SIG-M5 (cell line): ENCODE measurements at places on chromosomes 11 and 22.

GRCh38 chr22:29524442-29525191, 28.9 kb downstream of the THOC5 start:
- no peak for DNase-seq

- DNase-seq, result no peak
Measured at GRCh38 chr11:127118811-127119210, 118.2 kb upstream of the KIRREL3 start.

DNA sequence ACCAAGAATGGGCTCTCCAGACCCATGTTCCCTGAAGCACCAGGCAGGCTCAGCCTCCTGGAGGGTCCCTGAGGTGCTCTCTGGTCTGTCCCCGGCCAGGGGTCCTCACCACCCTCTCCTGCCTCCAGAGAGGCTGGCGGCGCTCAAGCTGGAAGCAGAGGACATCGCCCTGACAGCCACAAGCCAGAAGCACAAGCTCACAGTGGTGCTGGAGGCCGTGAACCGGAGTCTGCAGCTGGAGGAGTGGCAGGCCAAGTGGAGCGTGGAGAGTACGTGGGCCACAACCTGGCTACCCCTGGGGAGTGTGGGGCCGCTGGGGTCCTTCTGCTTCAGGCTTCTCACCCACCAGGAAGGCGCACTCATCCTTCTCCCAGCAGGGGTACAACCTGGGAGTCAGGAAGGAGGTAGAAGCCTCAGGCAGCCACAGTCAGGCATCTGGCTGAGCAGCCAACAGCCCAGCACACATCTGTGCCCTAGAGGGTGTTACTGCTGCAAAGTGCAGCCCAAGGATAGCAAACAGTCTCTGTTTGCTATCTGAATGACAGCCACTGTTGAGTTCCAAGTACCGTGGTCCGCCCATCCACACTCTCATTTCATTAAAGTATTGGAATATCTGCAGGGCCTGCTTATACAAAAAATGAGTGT, 8.4 kb downstream of the PARVG start:
- no peak for DNase-seq

DNA sequence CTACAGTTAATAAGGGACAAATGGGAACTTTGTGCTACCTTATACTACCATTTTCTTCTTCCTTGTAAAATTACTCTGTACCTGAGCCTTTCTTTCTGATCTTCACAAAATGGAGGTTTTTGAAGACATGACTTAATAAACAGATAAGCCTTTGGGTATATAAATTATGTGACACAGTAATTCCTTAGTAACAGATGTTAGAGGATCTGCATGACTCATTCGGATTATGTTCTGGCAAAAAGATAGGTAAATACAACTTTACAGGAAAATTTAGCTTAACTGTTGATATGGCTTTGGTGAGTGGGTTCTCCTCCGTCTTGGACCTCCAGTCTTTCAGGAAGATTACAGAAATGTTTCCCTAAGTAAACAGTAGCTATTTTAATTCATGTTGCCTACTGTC, 61.8 kb downstream of the BID start:
- no peak for DNase-seq

GRCh38 chr22:50545522-50546325, at the start of gene KLHDC7B:
TSS of gene KLHDC7B (plus strand) at chr22:50545899. CDS start at chr22:50546244, 345 bp downstream.
- no peak for DNase-seq

DNA sequence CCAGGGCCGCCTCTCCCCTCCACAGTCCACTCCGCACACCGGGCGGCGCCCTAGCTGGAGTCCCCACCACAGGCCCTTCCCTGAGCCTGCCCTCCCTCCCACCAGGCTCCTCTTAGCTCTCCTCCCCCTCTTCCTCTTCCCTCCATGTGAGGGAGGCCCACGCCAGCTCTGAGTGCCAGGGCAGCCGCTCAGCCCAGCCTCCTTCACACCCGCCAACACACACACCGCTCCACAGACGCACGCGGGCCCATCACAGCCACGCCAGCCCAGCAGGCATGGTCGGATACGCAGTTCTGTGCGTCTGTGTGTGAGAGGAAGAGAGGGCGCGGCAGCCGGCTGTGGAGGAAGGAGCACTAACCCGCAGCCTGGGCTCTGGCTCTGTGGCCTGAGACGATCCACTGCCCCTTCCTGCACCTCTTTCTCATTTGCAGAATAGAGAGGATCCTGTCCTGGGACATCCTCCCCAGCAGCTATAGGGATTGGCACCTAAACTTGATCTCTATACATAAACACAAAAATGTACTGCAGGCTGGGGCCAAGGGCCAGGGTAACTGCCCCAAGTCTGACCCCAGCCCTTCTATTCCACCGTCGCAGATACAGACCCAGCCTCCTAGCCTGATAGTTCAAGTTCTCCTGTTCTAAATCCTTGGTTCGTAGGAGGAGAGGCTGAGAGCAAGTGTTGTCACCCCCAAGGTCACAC, 3.5 kb downstream of the CHRM4 start:
- DNase-seq, result no peak

GRCh38 chr11:95035316-95035715, 10.3 kb downstream of the KDM4E start:
- no peak for DNase-seq

GRCh38 chr22:20741634-20742581, 32.0 kb upstream of the SERPIND1 start:
- no peak for DNase-seq

DNA sequence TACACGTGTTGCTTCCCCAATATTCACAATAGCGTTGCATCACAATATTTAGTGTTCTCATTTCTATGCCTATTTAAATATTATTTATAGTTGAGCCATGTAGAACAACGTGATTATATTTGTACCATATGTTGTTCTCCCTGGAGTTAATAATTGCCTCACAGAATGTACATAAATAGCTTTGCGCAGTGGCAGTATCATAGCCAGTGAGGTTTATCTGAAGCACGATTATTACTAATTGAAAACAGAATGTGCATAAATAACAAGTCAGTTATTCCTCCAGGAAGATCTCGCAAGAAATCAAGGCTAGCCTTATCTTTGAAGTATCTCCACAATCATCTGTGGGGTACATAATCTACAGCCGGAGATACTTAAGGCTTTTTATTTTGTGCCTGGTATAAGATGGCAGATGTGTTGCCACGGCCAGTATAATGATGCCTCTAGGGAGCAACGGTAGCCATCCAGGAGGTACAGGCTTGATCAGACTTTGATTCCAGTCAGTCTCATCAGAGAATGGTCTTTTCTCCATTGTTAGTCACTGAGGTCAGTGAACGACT, 197.5 kb downstream of the MSANTD4 start:
- DNase-seq, result no peak

- DNase-seq, result no peak
Measured at GRCh38 chr22:31814942-31815341, 61.1 kb downstream of the DEPDC5 start.

DNA sequence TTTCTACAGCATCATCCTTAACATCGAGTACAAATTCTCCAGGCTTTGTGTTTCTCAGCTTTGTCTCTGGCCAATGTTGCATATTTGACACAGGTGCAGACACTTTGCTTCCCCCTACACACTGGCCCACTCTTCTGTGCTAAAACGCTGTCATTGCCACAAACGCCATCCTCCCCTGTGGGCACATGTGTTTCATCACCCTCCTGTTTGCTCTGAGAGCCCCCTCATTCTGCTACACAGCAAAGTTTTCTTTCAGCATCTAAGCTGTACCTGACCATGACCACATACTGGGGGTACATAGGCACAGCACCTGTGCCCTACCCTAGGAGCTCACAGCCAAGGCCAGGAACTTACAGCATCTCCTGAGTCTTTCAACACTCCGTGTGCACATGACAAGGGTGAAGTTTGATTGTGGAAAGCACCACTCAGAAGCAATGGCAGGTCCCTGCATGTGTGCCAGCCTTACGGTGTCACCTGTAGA, 7.9 kb upstream of the IGLL5 start:
- no peak for DNase-seq

GRCh38 chr11:114482114-114482513, 42.8 kb downstream of the REXO2 start:
- no peak for DNase-seq

DNA sequence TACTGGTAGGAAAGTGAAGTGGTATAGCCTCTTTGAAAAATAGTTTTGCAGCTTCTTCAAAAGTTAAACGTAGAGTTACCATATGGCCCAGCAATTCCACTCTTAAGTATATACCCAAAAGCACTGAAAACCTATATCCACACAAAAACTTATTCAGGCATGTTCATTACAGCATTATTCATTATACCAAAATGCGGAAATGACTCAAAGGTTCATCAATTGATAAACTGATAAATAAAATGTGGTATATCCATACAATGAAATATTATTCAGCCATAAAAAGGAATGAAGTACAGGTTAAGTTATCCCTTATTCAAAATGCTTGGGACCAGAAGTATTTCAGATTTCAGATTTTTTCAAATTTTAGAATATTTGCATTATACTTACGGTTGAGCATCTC, 35.8 kb upstream of the UBASH3B start:
- DNase-seq, result no peak
